ENCODE measurements at places on chromosomes 16 and 17.

GRCh38 chr16:55171241-55171640 lies 152.8 kb upstream of the IRX6 start:
- no peak for DNase-seq

DNA sequence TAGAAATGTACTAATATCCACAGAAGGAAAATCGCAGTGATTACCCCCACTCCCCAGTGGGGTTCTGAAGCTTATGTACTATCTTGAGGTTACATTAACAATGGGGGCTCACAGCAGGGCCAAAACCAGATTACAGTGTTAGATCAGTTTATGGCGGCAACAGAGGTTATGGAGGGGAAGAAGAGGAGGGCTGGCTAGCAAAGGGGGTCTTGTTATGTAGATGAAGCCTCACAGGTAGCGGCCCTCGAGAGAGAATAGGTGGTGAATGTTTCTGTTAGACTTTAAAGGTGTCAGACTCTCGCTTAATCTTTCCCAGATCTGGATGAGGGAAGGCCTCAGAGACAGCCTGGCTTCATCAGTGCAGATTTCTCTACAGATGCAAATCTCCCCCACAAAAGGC lies 22.2 kb downstream of the RNF112 start:
- no peak for DNase-seq

GRCh38 chr17:64155751-64156544 lies 26.0 kb upstream of the ERN1 start:
- DNase-seq, result no peak

- DNase-seq, result no peak
Measured at GRCh38 chr17:12521416-12521815, 144.3 kb upstream of the MYOCD start.

DNA sequence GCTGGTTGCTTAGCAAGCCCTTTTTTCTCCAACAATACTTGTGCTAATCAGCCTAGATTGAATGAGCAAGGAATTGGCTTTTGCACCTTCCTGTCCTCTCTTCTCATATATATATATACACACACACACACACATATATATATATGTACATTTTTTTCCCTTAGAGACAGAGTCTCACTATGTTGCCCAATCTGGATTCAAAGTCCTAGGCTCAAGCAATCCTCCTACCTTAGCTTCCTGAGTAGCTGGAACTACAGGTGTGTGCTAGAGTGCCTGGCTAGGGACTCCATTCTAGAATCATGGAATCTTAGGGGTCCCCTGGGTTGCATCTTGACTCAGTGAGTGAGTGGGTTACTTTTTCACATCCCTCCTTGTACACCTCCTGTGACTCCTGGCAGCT lies 27.0 kb downstream of the RAI1 start:
- DNase-seq, result no peak

GRCh38 chr17:63365366-63366240 lies 80.5 kb downstream of the CYB561 start:
- DNase-seq, result no peak

- no peak for DNase-seq
Measured at GRCh38 chr16:29320274-29320999, 86.1 kb downstream of the NPIPB11 start.

- peak; percentile 32 for DNase-seq
Measured at GRCh38 chr16:24433706-24434105, 105.7 kb upstream of the RBBP6 start.

- DNase-seq, result no peak
Measured at GRCh38 chr16:72389791-72390190, 217.8 kb upstream of the PMFBP1 start.

DNA sequence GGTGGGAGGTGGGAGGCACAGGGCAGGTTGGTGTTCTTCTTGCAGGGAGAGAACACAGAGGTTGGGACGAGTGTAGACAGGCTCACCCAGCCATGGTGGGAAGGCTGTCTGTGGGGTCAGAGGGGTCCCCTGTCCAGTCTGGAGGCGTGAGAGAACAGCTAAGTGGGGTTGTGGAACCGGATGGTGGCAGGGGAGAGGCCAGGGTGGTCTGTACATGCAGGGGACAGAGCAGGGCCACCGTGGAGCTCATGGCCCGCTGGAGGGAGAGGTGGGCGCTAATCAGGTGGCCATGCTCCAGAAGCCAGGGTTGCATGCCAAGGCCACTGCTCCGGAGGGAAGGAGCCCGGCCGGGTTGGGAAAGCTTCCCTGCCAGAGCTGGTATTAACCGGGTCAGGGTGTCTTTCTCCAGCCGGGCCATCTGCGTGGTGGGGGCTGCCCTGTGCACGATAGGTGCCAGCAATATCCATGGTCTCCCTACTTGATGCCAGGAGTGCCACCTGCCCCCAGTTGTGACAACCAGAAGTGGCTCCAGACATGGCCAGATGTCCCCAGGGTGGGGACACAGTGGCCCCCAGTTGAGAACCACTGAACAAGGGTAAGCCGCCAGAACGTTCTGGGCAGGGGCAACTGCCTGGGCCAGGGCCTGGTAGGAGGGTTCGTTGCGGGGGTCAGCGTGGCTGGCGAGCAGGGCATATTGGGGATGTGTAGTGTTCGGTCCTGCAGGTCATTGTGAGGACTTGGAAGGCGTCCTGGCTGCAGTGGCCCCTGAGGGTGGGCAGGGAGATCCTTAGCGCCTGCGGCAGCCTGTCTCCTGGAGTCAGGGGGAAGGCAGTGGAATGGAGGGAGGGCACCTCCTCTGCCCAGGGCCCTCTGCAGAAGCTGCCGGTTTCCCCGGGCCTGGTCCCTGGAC lies 5.1 kb downstream of the SNN start:
- DNase-seq, result no peak

DNA sequence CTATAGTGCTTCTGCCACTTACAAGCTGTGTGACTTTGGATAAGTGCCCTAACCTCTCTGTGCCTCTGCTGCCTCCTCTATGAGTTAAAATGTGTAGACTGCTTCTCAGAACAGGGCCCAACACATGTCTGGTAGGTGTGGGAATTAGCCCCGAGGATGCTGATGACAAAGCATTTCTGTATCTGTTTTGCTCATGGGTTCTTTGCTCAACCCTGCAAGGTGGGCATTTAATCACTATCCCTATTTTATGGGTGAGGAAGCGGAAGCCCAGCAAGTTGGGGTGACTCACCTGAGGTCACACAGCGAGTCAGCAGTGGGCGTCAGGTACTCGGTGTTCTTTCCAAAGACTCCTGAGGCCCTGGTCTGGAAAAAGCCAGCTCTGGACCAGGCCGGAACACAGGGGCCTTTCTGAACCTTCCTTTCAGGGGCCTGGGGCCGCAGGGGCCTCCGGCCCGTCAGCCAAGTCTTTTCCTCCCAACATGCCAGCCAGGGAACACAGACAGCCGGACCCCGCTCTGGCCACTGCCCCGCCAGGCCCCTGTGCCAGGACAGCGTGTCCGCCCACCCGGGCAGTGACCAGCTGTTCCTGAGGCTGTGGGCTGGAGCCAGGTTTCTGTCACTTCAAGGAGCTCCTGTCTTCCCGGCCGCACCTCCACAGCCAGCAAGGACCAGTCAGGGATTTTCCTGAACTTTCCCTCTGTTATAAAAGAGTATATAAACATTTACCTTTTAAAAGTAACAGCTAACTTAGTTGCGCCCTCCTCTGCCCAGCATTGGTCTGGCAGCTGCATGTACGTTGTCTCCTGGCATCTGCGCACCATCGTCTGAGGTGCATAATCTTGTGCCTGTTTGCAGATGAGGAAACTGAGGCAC lies 62.5 kb downstream of the SREBF1 start:
- no peak for DNase-seq

DNA sequence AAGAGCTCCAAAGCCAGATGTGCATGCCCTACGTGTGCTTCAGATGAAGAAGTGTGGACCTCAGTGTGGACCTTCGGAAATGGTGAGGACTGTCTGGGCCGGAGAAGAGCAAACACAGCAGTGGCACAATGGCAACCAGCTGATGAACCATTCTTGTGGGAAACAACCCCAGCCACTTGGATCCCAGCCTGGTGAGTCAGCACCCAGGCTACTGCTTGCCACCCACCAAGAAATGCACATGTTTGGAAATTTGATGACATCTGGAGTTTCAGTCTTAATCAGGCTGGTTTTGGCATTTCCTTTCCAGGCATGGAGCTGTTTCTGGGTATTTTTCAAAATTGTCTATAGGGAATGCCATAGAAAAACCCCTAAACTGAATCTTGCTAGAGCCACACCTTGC lies 42.7 kb downstream of the DYNLRB2 start:
- DNase-seq, result no peak

- DNase-seq, result peak; percentile 67
Measured at GRCh38 chr17:28901866-28902818, 737 bp downstream of the DHRS13 start.

DNA sequence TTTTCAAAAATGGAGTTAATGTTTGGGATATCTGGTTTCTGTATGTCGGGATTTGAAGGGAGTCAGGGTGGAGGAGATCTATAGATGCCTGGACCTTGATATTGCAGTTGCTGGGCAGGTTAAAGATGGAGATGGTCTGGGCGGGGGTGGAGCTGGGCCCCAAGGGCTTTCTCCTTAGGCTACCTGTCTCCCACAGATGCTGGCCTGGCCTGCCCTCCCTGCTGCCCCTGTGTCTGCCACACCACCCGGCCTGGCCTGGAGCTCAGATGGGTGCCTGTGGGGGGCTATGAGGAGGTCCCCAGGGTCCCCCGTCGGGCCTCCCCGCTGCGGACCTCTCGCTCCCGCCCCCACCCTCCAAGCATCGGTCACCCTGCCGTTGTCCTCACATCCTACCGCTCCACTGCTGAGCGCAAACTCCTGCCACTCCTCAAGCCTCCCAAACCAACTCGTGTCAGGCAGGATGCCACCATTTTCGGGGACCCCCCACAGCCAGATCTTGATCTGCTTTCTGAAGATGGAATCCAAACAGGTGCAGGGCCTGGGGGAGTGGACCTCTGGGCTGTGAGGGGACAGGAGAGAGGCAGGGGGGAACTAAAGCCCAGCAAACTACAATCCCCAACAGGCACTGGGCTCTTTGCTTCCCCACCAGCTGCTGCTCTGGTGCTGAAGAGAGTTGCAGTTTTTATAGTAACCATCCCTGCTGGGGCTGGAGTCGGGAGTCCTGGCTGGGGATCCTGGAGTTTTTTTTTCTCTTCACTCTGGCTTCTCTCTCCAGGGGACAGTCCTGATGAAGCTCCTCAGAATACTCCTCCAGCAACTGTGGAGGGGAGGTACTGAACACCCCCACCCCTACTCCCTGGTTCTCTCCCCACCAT lies 2.9 kb downstream of the ARHGEF15 start:
- DNase-seq, result no peak

DNA sequence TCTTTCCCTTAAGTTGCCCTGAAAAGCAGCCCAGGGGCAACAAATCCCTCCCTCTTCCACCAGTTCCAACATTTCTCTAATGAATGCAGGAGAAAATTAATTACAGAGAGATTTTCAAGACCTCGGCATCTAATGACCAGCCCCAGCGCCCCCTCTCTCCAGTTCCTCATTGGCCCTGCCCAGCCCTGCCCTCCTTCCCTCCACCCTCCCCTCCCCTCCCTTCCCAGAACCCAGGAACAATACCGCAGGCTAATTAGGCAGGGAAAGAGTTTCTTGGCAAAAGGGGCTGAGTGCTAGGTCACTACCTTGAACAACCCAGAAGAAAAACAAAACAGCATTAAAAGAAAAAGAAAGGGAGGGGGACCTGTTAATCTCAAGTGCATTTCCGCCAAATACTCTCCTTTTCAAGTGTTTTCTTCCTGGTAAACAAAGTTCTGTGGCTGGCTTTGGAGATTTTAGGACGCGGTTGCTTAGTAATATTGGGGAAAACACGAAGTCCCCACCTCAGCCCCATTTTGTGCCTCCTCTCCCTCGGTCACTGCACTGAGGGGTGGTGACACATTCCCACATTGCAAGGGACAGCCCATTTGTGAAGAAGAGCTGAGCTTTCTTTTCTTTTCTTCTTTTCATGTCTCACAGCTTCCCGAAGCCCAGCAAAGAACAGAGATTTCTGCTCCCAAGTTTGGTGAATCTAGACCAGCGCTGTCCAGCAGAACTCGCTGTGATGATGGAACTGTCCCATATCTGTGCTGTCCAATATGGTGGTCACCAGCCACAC lies 215.4 kb downstream of the SOX9 start:
- peak; percentile 14 for DNase-seq

- DNase-seq, result no peak
Measured at GRCh38 chr16:6157806-6158205, 1060.2 kb upstream of the EEF2KMT start.

DNA sequence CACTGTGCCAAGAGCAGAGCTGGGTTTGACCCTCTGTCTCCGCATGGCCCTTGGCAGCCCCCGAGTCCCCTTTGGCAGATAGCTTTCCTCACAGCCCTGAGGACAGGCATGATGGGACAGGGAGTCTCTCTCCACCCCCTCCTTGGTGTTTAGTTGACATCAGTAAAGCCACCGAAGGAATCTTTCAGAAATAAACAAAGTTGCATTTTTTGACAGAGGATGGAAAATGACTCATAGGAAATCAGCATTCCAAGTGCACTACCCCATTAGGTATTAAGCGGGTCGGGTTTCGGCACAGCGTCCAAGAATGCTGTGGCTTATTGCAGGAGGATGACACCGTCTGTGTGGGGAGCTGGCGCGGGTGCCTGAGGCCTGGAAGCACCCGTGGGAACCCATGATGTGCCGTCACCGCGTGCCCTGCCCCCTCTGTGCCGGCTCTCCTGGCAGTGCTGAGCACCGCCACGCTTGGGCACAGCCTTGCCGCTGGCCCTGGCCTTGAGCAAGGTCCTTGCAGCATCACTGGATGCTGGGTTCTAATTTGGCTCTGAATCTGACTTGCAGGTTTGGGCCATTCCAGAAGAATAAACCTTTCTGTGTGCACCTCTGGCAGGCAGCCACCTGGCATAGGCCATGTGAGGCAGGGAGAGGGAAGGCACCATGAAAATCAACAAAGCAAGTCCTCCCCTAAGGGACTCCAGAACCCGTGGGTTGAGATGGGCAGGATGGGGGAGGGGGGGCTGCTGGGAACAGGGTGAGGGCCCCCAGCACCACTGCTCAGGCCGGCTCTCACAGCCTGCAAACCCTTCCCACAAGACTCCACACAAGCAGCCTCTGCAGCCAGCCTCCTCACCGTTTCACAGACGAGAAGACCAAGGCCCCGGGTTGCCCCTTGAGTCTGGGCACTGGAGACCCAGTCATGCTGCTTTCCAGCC lies 50.5 kb upstream of the ZNF469 start:
- peak; percentile 48 for DNase-seq

DNA sequence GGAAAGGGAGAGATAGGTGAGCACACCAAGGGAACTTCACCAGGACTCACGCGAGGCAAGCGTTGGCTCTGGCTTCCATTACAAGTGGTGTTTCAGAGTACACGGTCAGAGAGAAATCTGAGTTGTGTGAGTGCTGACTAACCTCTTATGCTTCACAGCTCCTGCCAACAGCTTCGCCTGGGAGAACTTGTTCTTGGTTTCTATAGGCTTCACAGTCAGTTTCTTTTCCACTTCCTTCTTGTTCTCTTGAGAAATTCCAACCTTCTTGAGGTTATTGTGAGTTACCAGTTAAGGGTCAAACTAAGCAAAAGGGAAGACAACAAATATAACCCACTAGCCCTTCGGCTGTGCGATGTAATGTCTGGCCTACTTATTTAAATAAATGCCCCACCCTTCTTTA lies 18.9 kb downstream of the PSME3IP1 start:
- DNase-seq, result no peak

DNA sequence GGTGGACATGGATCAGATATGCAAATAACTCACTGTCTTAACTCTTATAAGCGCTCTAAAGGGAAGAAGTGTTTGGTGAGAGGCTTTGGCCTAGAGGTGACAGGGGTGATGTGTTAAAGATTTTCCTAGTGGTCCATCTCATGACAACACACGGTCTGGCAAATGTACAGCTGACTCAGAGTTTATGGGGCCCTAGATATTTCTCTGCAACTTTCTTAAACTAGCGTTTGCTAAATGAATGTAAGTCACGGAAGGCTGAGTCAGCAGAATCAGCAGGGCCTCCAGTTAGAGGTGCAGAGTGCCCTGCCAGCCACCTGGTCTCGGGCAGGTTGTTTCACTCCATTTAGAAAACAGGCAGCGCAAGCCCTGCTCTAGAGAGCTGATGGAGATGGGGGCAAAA lies 40.1 kb downstream of the CLEC16A start:
- no peak for DNase-seq

Measured in A673 (cell line).